Colonic mucosa (tissue), 4 donors: ENCODE measurements at places on chromosomes 5 and 9. TPM values are rescaled to one million over a fixed set of nuclear protein-coding genes. Genes with fewer than 3 reads are reported as not detected.

The CDH9 gene
- not detected for total RNA-seq

The SELENOP gene
- total RNA-seq = 687 TPM

The ZNF300 gene
- total RNA-seq = 3.0 TPM

The SLC6A3 gene
- not detected for total RNA-seq

The SLC34A3 gene
- not detected for total RNA-seq

The IFNA13 gene
- total RNA-seq = not detected

The PSD2 gene
- 0.05 TPM for total RNA-seq

The TXNDC8 gene
- total RNA-seq = not detected

The TMEM250 gene
- total RNA-seq = 40.9 TPM

The INIP gene
- total RNA-seq = 26.1 TPM

The MYO10 gene
- 57.9 TPM for total RNA-seq

The ZNF618 gene
- 3.1 TPM for total RNA-seq

The ORM2 gene
- not detected for total RNA-seq

The MELK gene
- total RNA-seq = 11.9 TPM

The CDC26 gene
- total RNA-seq = 31.1 TPM

The CREB3 gene
- total RNA-seq = 50.8 TPM

The C9orf50 gene
- not detected for total RNA-seq

The PRR16 gene
- total RNA-seq = 1.4 TPM

The SLC45A2 gene
- total RNA-seq = not detected

The NAIP gene
- total RNA-seq = 7.7 TPM

The OR1J2 gene
- total RNA-seq = not detected

The CDKN2A gene
- total RNA-seq = 2.9 TPM

The LCN12 gene
- 6.5 TPM for total RNA-seq

The FOXD4L5 gene
- total RNA-seq = not detected

The DRD1 gene
- not detected for total RNA-seq
